ENCODE measurements at places on chromosomes 4 and X. TPM values are rescaled to one million over a fixed set of nuclear protein-coding genes. Genes with fewer than 3 reads are reported as not detected.

DNA sequence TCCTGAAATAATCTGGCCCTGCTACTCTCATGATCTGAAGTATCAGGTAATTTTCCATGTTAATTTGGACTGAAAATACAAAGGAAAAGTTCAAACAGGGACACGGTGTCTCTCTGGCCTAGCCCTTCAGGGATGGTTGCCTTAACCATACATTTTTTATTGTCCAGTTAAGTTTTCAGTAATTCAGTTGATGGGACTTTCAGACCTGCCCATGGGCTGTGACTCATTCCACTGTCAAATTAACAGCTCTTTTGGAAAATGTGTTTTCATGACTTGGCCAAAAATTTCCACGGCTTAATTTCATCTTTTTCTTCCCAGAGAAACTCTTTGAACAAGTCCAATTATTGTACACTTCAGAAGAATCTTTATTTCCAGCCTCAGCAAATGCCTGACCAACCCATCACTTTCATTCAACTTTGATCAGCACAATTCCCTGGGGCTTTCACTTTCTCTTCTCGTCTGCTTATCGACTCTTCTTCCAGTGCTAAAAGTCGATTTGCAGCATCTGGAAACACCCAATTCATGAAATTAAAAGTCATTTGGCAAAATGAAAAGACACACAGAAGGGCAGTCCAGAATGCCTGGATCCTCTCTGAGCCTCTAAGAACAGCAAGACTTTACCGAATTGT lies 293.9 kb downstream of the RAB28 start:
- DNase-seq: no peak

DNA sequence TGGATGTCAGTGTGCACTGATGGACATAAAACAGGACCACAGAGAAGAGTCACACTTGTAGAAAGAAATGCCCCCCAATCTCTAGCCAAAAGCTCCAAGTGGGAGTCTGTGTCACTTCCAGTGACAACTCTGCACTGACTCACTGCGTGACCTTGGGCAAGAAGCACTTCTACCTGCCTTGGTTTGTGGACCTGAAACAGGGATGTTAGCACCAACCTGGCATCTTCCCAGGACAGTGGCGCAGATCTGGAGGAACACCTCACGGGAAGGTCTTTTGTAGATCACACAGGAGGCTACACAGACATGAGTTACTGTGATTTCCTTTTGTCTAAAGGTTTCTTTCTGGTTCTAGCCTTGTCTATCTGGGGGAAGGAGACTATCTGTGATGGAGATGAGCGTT lies 80.5 kb upstream of the DHRSX start:
- DNase-seq: no peak

CSAG1 gene
- total RNA-seq: not detected

PCDH10 gene
- 18.5 TPM for total RNA-seq
